ENCODE measurements at places on chromosomes 4 and X.

- DNase-seq = peak; percentile 89
These were observed 105.8 kb upstream of the CBR4 start for GRCh38 chr4:169115897-169116254.

GRCh38 chr4:126386512-126386911 is 1071.8 kb downstream of the FAT4 start:
- DNase-seq = no peak

GRCh38 chr4:48370260-48371134 is 29.2 kb downstream of the SLAIN2 start:
- no peak for DNase-seq

GRCh38 chr4:74423104-74423503 is 21.8 kb upstream of the AREG start:
- no peak for DNase-seq
